Left lung (tissue), 14 donors: ENCODE measurements at places on chromosomes 6 and 20.

DNA sequence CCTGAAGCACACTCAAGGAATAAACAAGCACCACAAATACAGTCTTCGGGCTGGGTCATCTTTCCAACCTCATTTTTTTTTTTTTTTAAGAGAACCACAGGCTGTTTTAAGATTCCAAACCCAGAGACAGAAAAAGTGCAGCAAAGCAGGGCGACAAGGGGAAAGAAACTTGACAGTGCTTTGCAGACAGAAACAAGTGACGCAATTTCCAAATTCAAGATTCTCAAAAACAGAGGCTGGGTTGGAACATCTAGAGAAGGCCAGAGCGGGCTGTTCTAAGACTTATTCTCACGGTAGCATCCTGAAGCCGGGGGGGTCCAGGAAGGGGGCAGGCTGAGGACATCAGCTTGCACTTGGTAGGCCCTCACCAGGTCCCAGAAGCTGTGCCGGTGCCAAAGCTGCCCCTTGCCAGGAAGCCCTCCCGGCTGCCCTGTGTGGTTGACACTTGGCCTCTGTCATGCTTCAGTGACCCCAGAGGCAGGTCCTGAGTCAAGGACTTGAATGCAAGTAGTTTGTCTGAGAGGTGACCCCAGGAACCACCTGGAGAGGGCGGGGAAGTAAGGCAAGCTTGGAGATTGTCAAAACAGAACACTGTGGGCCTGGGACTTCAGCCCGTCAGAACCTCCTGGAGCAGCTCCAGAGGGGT is 50.5 kb downstream of the BMP7 start:
- DNase-seq = no peak

DNA sequence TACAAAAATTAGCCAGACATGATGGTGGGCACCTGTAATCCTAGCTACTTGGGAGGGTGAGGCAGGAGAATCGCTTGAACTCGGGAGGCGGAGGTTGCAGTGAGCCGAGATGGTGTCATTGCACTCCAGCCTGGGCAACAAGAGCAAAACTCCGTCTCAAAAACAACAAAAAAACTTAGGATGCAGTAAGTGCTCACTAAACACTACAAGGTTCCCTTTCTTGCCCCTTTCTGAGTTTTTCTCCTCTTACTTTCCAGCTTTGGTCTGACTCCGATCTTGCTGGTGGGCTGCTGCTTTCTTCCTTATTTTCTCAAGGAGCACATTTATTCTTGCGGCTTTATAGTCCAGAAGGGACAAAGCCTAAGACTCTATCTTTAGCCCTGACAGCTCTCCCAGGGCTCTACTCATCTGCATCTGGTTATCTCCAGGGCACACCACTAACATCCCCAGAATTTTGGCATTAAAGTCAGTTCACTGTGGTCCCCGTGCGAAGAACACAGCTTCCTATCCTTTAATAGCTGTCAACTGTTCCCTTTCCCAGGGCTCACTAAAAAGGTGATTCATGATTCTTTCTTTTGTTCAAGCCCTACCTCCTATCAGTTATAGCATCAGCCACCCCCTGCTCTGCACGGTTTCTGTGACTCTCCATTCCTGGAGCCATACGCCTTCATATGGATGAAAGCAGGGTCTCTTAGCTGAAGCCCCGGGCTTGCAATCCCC is 17.1 kb upstream of the RPN2 start:
- no peak for DNase-seq

- DNase-seq = no peak
Measured at GRCh38 chr6:35173427-35174087, 32.4 kb upstream of the TCP11 start.

DNA sequence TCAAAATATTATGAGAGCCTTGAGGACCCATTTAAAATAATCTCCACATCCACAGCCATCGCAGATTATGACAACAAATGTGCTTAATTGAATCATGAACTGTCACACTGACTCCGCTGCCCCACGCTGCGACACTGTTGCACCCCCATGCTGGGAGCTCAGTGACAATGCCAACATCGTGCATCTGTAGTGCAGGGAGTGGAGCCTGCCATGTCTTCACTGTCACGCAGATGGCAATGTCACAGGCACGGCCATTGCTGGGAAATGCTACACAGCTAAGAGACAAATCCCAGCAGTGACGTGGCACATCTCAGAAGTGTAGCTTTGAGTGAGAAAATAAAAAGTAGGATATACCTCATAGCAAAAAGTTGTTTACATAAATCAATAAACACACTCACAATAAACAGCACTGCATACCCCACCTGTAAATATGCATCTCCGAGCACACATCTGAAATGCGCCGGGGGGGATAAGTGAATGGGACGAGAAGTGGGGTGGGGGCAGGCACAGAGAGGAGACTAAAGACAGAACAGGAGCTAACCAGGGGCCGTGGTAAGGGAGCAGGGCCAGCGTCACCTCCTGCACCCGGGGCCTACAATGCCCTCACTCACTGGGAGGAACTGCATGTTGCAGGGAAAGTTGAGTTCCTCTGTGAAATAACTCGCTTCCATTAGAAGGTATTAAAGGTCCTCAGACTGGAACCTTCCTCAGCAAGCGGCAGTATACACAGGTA is 349.9 kb downstream of the THBS2 start:
- no peak for DNase-seq

GRCh38 chr6:66605971-66606370 is 898.9 kb upstream of the EYS start:
- no peak for DNase-seq

GRCh38 chr20:44886266-44886651 is 754 bp downstream of the YWHAB start:
- no peak for DNase-seq

GRCh38 chr6:131586543-131586942 is 13.5 kb downstream of the ARG1 start:
- no peak for DNase-seq

DNA sequence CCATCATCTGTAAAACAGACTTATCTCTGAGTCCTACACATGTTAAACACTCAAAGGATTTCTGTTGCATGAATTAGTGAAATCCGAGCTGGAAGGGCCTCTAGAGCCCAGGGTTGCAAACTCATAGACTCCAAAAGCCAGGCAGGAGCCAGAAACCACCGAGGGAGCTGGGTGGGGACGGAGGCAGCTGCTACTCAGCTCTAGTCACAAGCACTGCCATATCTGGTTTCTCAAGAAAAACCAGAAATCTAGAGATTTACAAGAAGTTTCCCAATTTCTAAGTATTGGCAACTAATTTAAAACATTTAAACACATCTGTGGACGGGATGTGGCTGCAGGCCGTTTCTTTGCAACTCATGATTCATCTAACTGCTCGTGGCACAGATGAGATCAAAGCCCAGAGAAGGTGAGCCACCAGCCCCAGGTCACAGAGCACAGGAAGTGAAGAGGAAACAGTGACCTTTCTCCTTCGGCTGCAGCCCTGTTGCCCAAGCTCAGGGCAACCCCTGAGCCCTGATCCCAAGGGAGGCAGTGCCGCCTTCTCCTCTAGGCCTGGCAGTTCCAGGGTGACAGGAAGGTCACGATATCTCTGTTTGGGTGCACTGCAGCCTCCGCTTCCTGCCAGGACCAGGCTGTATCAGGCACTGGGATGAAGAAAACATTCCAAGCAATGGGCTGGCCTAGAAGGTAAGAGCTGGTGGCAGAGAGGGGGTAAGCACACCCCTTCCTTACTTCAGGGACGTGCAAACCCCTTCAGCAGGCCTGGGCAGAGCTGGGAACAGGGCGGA is 26.4 kb upstream of the PTGIS start:
- no peak for DNase-seq

DNA sequence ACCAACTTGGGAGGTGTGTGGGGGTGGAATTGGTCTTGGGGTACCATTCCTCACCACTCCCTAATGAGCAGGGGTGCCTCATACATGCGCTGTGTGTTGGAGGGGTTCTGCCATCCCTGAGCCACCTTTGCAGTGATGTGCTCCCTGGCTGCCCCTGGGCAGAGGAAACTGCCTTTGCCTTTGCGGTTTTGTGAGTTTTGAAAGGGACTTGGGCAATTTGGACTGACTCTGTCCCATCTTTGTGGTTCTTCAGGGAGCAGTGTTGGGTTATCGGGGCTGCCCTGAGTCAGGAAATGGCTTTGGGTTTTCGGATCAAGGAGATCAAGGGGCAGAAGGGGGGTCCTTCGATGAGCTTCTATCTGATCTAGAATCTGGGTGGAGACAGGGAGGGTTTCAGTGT is 3.9 kb upstream of the PHACTR3 start:
- DNase-seq = no peak

- no peak for DNase-seq
Measured at GRCh38 chr6:163017801-163018200, 290.0 kb downstream of the PACRG start.

DNA sequence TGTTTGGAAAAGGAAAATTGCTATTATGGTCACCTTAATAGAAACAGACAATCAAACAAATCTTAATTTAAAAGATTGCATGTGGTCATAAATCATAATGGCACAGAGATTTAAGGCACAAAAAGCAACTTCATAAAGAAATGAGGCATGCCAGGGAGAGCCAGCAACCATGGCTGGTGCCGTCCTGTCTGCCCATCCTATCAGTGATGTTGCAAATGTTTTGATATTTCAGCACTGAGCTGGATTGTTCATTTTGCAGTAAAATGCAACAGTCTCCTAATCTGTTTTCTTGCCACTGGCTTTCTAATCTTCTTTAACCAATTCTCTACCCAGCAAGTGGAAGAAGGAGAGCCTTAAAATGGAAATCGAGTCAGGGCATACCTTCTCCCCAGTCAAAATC is 249.8 kb downstream of the SAMD5 start:
- DNase-seq = no peak

- DNase-seq = peak; percentile 31
Measured at GRCh38 chr20:29497261-29497671, 1760.2 kb upstream of the DEFB115 start.

DNA sequence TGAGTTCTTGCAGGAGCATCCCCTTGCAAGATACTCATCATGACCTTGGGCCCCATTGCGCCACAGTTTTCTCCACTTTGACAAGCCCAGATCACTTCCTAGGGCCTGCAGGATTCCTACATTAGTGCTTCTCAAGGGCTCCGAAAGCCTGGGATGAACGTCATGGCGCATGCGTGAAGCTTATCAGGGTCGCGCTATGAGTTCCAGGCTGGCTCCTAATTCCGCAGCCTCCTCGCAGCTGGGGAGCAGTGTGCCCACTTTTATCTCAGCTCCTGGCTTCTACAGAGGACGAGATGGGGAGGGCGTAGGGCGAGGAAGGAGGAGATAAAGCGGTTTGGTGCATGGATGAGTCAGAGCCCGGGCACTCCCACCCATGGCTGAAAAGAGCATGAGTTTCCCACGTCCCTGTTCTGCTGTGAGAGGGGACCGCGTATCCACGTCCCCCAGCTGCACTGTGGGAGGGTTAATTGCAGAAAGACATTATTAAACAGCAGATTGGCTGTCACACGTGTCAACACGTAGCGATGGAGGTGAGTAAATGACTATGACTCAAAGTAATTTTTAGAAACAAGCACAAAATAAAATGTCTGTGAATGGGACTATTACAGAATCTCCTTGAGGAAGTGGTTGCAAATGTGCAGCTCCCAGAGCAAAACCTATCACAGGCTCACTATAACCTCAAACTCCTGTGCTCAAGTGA is 72.9 kb upstream of the DSP start:
- peak; percentile 16 for DNase-seq

DNA sequence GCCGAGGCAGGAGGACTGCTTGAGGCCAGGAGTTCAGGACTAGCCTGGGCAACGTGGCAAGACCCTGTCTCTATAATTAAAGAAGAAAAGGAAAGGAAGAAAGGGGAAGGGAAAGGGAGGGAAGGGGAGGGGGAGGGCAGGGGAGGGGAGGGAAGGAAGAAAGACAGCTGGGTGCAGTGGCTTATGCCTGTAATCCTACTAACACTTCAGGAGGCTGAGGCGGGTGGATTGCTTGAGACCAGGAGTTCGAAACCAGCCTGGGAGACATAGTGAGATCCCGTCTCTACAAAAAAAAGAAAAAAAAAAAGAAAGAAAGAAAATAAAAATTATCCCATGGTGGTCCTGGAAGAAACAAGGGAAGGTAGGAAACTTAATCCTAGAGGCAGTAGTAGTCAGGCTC is 33.5 kb downstream of the BCL2L1 start:
- DNase-seq = no peak

- no peak for DNase-seq
Measured at GRCh38 chr6:91079969-91080368, 493.1 kb upstream of the MAP3K7 start.

- no peak for DNase-seq
Measured at GRCh38 chr6:125843593-125843992, 52.8 kb downstream of the NCOA7 start.

GRCh38 chr20:15759594-15759993 is 813.7 kb downstream of the KIF16B start:
- DNase-seq = no peak

GRCh38 chr6:36649701-36650484 is 28.6 kb upstream of the CDKN1A start:
- DNase-seq = no peak

DNA sequence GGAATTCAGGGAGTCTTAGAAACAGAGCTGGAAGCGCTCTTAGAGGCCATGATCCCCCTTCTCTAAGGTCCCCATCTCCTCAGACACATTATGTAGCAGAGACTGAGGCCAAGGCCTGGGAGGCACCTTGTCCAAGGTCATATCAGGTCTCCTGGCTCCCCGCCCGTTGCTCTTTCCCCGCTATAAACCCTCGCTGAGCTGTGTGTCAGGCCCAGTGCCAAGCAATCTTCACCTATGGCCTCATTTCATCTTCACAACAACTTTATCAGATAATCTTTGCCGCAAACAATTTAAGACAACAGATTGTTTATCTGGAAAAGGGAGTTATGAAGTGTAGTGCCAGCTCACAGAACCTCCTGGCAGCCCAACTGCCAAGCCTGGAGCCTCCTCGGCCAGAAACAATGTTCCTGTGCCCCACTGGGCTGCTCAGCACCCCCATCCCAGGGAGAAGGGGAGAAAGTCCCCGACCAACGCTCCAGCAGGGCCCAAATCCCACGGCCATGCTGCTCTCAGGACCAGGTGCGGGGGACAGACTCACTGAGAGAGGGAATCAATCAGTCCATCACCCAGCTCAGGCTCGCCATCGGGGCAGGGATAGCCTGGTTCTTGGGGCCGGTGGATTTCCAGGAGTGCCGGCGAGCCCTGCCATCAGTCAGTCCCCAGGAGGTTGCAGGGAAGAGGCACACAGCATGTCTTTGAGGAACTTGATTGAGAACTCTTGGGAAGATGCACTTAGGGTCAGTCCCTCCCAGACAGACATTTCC is 16.9 kb upstream of the FANCE start:
- DNase-seq = no peak

DNA sequence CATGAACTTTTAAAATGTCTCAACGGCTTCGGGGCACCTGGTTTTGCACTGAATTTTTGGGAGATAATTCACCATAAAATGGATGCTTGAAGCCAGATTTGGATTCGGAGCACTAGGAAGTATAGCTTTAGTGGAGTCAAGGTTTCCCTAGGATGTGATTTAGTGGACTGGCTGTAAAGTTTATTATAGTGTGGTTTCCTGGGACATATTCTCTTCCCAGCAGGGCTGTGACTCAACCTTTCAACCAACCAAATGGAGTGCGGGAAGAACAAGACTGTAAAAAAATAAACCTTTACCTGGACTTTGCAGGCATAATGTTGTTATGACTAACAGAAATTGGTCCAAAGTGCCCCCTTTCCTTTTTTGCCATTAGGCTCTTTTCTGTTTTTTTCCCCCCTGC is 327.4 kb upstream of the MAN1A1 start:
- DNase-seq = no peak

- no peak for DNase-seq
Measured at GRCh38 chr6:7112171-7112570, 4.4 kb downstream of the RREB1 start.
